ENCODE measurements at places on chromosomes 16 and 17. TPM values are rescaled to one million over a fixed set of nuclear protein-coding genes. Genes with fewer than 3 reads are reported as not detected.

GRCh38 chr17:80868022-80868609 is 123.5 kb upstream of the CHMP6 start:
- no peaks in the 10 kb centered on the region for H3K27me3 ChIP-seq
- H3K4me3 ChIP-seq, result no peak overlapping the region
- H3K27ac ChIP-seq, result no peak overlapping the region

USP43 gene
- 6.9 TPM for total RNA-seq

KRT20 gene
- total RNA-seq, result not detected

CD300H gene
- total RNA-seq, result not detected

KRT24 gene
- not detected for total RNA-seq

CENPT gene
- total RNA-seq, result 42.2 TPM

GRCh38 chr16:78957317-78958100 is 643.0 kb downstream of the MAF start:
- no peak for DNase-seq
- no peaks in the 10 kb centered on the region for H3K4me1 ChIP-seq
- no peak overlapping the region for H3K4me3 ChIP-seq

MTSS2 gene
- 36.7 TPM for total RNA-seq

GRCh38 chr16:3879258-3879886 is 1.1 kb downstream of the CREBBP start:
- peaks cover 6% of the 10 kb centered on the region for H3K4me1 ChIP-seq
- H3K27ac ChIP-seq, result no peak overlapping the region
- peak overlapping the region; percentile 87 for H3K4me3 ChIP-seq
- no peak for DNase-seq
- H3K36me3 ChIP-seq, result no peaks in the 10 kb centered on the region

GRCh38 chr17:38460082-38460715 is 31.9 kb downstream of the ARHGAP23 start:
- no peaks in the 10 kb centered on the region for H3K27me3 ChIP-seq
- H3K27ac ChIP-seq, result no peak overlapping the region
- DNase-seq, result no peak
- H3K4me3 ChIP-seq, result no peak overlapping the region

DNA sequence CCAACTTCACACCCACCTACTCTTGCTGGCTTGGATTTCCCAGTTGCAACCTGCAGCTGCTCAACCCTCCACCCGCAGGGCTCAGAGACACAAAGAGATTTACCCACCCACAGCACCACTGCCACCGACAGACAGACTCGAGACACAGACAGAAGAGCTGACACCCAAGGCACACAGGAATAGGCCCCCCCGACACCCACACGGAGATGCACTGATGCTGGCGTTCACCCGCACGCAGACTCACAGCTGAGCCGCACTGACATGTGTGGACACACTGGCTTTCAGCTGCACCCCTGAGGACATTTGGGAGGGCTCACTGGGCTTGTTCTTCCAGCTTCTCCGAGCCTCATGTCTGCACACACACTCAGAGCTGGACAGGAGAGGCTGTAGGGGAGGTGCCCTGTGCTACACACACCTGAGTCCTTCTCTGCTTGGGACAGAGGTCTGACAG is 8.2 kb downstream of the STX1B start:
- no peak overlapping the region for H3K4me3 ChIP-seq
- H3K27ac ChIP-seq, result no peak overlapping the region
- no peaks in the 10 kb centered on the region for H3K36me3 ChIP-seq
- no peaks in the 10 kb centered on the region for H3K4me1 ChIP-seq

CNGB1 gene
- not detected for total RNA-seq

DNA sequence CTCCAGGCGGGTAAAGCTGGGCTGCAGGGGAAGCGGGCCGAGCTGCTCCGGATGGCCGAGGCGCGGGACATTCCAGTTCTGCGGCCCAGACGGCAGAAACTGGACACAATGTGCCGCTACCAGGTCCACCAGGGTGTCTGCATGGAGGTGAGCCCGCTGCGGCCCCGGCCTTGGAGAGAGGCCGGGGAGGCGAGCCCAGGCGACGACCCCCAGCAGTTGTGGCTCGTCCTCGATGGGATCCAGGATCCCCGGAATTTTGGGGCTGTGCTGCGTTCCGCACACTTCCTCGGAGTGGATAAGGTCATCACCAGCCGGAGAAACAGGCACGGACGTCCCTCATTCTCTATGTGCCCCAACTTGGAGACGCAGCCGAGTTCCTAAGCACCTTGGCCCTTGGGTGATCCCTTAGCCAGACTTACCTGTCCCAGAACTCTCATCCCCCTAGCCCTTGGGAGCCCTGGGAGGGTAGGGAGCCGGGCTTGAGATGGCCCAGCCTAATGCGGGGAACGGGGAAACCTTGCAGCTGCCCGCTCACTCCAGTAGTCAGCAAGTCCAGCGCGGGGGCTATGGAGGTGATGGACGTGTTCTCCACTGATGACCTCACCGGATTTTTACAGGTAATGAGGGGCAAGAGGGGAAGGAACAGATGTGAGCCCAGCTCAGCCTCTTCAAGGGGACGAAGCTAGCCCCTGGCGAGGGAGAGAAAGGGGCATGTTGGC is 806 bp downstream of the MRM1 start:
- no peaks in the 10 kb centered on the region for H3K36me3 ChIP-seq
- peak; percentile 65 for DNase-seq
- H3K27me3 ChIP-seq, result no peaks in the 10 kb centered on the region
- peaks cover 3% of the 10 kb centered on the region for H3K4me1 ChIP-seq

DNA sequence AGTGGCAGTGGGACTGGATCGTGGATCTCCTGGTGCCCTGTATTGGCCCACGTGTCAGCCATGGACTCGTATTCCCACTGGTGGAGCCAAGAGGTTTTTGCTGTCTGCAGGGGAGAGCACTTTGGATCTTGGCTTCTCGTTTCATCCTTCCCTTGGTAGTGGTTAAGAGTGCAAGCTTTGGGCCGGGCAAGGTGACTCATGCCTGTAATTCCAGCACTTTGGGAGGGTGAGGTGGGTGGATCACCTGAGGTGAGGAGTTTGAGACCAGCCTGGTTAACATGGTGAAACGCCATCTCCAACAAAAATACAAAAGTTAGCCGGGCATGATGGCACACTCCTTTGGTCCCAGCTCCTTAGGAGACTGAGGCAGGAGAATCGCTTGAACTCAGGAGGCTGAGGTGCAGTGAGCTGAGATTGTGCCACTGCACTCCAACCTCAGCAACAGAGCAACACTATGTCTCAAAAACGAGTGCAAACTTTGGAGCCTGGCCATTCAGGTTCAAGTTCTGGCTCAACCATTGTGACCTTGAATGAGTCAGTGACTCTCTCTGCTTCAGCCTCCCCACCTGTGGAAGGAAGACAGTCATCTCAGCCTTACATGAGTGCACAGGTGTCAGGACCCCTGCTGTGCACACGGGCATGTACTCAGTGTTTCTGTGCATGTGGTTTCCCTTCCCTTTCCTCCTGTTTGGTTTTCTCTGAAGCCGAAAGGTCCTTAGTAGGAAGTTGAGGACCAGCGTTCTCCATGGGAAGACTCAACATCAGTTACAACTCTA is 57.4 kb downstream of the PLCG2 start:
- no peaks in the 10 kb centered on the region for H3K4me1 ChIP-seq
- DNase-seq, result no peak
- no peak overlapping the region for H3K4me3 ChIP-seq
- H3K27me3 ChIP-seq, result no peaks in the 10 kb centered on the region
- H3K36me3 ChIP-seq, result no peaks in the 10 kb centered on the region

ITGAL gene
- total RNA-seq, result not detected

All from H1 (cell line).